T-helper 2 cell (primary cell): ENCODE measurements at places on chromosomes 5 and 9.
A peak's percentile ranks its signal among the peaks of the same experiment; 100 is the strongest.

GRCh38 chr5:179171816-179172745 lies 111.9 kb downstream of the ZNF354C start:
- DNase-seq = no peak

DNA sequence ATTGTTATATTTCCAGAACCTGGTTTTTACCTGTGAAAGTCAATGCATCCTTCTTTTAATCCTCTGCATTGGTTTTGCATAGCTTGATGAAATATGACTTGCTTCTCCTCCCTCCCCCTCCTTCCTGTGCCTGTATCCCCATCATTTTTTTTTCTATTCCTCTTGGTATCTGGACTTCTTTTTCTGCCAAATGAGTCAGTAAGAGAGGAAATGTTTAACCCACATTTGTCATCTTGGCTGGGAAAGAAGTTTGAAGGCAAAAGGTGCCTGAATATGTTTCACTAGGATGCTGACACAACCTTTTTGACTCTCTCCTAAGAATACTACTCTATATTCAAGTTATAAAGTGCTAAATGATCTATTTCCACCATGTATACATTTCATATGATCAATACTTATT lies 35.5 kb upstream of the CDKN2B start:
- DNase-seq = no peak

GRCh38 chr9:36637491-36638270 lies 65.0 kb downstream of the MELK start:
- no peak for DNase-seq

DNA sequence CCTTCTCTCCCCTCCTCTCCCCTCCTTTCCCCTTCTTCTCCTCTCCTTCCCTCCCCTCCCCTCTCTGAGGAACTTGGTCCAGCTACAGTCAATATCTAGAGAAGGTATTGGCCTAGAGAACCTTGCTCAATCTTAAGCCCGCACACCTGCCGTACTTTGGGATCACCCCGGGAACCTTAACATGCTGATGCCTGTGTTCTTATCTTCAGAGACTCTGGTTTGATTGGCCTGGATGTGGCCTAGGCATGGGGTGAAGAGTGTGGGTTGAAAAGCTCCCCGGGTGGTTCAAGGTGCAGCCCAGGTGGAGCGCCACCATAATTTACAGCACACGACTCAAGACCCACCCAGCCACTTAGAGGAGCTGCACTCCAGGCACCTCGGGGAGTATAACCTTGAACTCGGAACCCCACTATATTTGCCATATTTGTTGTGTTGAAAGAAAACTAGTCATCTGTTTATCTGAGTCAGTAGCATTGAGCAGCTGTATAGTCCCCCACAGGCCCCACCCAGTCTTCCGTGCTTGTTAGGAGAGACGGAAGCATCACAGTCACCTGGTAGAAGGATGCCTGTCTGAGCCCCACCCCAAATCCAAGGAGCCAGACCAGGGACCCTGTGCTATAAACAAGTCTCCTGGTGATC lies 14.4 kb upstream of the PHF19 start:
- DNase-seq = peak; percentile 89

DNA sequence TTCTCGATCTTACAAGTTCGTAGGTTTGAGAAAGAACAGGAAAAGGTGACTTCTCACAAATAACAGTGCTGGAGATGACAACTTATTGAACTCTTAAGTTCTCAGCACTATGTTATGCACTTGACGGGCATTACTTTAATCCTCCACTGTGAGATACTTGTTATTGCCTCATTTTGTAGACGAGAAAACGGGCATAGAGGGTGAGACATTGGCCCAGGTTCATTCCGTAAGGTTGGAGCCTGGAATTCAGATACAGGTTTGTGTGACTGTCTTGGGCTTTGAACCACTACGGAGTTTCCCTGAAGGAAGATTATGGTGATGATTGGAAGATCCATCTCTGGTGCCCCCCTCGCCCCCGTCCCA lies 657 bp downstream of the MAT2B start:
- DNase-seq = no peak

DNA sequence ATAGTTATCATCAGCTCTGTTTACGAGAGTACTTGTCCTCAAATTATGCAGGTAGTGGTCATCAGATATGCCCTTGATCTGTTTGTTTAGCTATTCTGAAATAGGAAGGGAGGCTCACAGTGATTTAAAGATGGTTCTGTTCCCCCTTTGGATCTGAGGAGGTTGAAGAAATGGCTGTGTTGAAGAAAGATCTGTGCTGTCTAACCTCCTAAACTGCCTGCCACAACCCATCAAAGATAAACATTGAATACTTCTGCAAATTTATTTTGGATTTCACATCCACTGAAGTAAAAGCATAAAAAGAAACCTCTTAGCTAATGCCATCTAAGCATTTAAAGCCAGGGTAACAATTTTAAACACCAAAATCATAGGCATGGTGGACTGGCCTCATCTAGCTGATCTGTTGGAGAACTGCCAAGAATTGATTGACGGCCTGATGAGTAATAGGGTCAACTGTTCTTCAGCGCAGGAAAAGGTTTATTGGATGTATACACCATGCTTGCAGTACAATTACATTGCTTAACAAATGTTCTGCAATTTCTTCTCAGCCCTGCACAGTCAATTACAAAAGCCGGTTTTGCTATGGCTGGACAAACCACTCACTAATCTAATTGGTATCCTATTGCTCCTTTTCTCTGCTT lies 97.6 kb downstream of the SEMA6A start:
- DNase-seq = no peak

GRCh38 chr5:58816181-58816731 lies 233.4 kb downstream of the RAB3C start:
- no peak for DNase-seq

DNA sequence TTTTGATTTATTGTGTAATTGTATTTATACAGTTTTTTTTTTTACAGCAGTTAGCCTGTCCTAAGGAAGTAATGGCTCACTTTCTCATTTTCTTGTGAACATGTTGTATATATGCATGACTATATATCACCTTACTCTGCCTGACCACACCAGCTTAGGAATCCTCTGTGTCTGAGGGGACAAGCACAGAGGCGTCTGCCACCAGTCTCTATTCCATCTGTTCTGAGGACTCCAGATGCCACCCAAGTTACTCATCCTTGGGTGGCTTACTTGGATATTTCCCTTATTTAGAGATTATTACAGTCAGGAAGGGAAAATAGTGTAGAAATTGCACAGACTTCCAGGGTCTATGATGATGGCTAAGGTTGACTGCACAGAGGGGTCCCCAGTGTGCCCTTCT lies 256.3 kb upstream of the C9orf72 start:
- DNase-seq = no peak

DNA sequence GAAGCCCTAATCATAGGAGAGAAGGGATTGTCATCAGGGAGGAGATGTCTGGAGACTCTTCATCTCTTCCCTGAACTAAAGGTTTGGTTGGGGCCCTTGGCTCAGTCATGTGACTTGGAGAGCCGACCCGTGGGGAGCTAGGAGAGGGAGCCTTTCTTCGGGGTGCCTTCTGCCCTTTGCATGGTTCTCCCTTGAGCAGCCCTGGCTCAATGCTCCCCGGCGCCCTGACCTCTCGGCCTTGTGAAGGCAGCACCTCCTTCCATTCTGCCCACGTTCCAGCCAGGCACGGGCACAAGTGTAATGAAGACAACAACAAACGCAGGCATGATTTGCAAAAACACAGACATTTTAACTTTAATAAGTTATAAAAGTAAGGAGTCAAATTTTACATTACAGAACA lies 50.4 kb downstream of the ZNF354C start:
- DNase-seq = no peak

- DNase-seq = no peak
These were observed 211.5 kb downstream of the GAPVD1 start for GRCh38 chr9:125472926-125473701.

- no peak for DNase-seq
These were observed 7.6 kb upstream of the CXXC5 start for GRCh38 chr5:139640421-139641115.

- DNase-seq = no peak
These were observed 92.6 kb downstream of the TLE4 start for GRCh38 chr9:79664375-79664831.

- no peak for DNase-seq
These were observed 233.5 kb downstream of the MAN2A1 start for GRCh38 chr5:109923205-109923604.

GRCh38 chr9:89453452-89453851 lies 44.5 kb downstream of the SEMA4D start:
- DNase-seq = no peak

DNA sequence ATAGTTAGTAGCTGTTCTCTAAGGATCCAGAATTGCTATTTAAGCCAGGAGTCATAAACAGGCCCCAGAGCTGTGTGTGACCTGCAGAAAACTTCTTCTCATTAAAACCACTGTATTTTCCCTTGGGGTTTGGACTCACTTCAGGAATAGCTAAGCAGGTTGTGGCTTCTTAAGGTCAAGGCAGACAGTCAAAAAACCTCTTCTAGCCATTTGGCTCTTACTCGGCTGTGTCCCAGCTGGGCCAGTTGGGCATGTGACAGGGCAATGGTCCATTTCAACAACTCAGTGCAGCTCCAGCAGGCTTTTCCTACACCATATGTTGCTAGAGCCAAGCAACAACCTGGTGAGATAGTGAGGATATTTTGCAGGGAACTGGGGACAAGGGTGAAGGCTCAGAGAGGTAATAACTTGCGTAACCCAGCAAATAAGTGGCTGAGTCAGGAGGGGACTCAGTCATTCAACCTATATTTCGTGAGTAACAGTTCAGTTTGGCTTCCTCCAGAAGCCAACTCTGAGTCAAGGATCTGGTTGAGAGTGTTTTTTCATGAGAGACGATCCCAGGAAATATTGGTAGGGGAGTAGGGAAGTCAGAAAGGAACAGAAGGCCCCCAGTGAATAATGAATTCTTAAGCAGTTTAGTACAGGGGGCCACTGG lies 115.4 kb upstream of the PPP2R2B start:
- DNase-seq = no peak

GRCh38 chr9:136207616-136208015 lies 2.7 kb upstream of the LHX3 start:
- DNase-seq = no peak

DNA sequence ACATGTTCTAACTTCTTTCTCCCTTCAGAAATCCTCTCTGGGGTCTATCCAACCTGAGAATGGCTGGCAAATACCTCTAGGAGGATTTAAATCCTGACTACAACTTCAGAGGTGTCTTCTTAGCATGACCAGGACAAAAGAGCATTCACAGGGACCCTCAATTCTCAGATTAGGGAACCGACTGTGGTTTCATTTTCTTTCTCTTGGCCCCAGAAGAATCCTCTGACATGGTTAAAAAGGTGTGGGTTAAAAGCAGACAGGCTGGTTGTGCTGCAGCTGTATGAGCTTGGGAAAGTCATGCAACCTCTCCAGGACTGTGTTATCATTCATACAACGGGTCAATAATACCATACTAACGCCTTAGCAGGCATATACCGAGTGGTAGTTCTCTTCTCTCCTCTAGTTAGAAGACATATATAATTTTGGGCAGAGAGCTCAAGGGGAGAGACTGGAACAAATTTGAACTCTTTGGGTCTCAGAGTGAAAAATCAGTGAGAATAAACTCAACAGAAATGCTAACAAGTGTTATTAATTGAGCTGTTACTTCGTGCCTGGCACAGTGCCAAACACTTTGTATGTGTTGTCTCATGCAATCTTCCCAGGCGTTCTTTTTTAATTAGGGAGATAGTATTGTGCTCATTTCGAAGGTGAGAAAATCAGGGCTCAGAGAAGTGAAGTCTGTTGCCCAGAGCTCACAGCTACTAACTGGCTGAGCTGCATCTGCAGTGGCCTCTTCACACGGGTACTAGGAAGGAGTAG lies 35.2 kb downstream of the INSYN2B start:
- DNase-seq = no peak

GRCh38 chr9:35844628-35845270 lies 15.7 kb downstream of the TMEM8B start:
- DNase-seq = peak; percentile 24
